Fibroblast of villous mesenchyme (primary cell): ENCODE measurements at places on chromosomes 16 and 17. TPM values are rescaled to one million over a fixed set of nuclear protein-coding genes. Genes with fewer than 3 reads are reported as not detected.

The KRT38 gene
- total RNA-seq = under 0.01 TPM in 1 of 2 replicates, not detected in the other

The ADAD2 gene
- not detected in 2 replicates for total RNA-seq

The GNAO1 gene
- under 0.01 and 1.3 TPM in 2 replicates for total RNA-seq

The FNDC8 gene
- not detected in 2 replicates for total RNA-seq

The C16orf95 gene
- total RNA-seq = 4.2 and 4.7 TPM in 2 replicates

The CXCL16 gene
- 0.64 and 0.86 TPM in 2 replicates for total RNA-seq

The DYNLRB2 gene
- total RNA-seq = 0.86 TPM in 1 of 2 replicates, not detected in the other

The RABEP1 gene
- 37.4 and 50.5 TPM in 2 replicates for total RNA-seq

The PRAC2 gene
- not detected in 2 replicates for total RNA-seq

The DHRS13 gene
- 2.6 and 3.5 TPM in 2 replicates for total RNA-seq

The GP1BA gene
- total RNA-seq = not detected in 2 replicates

The KRTAP1-1 gene
- not detected in 2 replicates for total RNA-seq

The DUSP3 gene
- 79.6 and 95.9 TPM in 2 replicates for total RNA-seq

The ITGAD gene
- not detected in 2 replicates for total RNA-seq

The KRTAP9-4 gene
- total RNA-seq = not detected in 2 replicates

The SCARF1 gene
- total RNA-seq = 0.64 and 1.3 TPM in 2 replicates

The IL34 gene
- 1.3 and 1.7 TPM in 2 replicates for total RNA-seq

The ZG16 gene
- total RNA-seq = not detected in 2 replicates

The KCNJ18 gene
- total RNA-seq = not detected in 2 replicates

The KRTAP9-8 gene
- not detected in 2 replicates for total RNA-seq

The CHST4 gene
- not detected in 2 replicates for total RNA-seq

The PRSS33 gene
- total RNA-seq = not detected in 2 replicates

The GRB7 gene
- 0.97 and 1.3 TPM in 2 replicates for total RNA-seq

The CACNB1 gene
- 7.7 and 7.8 TPM in 2 replicates for total RNA-seq

The TBC1D3C gene
- under 0.01 TPM in 1 of 2 replicates, not detected in the other for total RNA-seq

The FZD2 gene
- total RNA-seq = 35.4 and 36.3 TPM in 2 replicates

The KRT25 gene
- not detected in 2 replicates for total RNA-seq

The CCL8 gene
- total RNA-seq = not detected in 2 replicates

The RPRML gene
- not detected in 2 replicates for total RNA-seq

The PYDC1 gene
- total RNA-seq = not detected in 2 replicates

The OTOP3 gene
- not detected in 2 replicates for total RNA-seq

The CCL1 gene
- total RNA-seq = not detected in 2 replicates

The NKD1 gene
- under 0.01 TPM in 1 of 2 replicates, not detected in the other for total RNA-seq

The TSR3 gene
- 42.7 and 55.7 TPM in 2 replicates for total RNA-seq

The ANKRD40CL gene
- total RNA-seq = not detected in 2 replicates

The HOXB8 gene
- not detected in 2 replicates for total RNA-seq

The NAA60 gene
- 10.0 and 16.8 TPM in 2 replicates for total RNA-seq

The ATP1B2 gene
- not detected in 2 replicates for total RNA-seq

The SLC47A2 gene
- not detected in 2 replicates for total RNA-seq

The UBN1 gene
- total RNA-seq = 28.1 and 32.2 TPM in 2 replicates

The CCL7 gene
- 0.43 TPM in 1 of 2 replicates, not detected in the other for total RNA-seq
